T-helper 9 cell (primary cell): ENCODE measurements at places on chromosomes 5 and 9.

GRCh38 chr5:57366744-57367143 lies 115.9 kb downstream of the ACTBL2 start:
- DNase-seq = no peak

DNA sequence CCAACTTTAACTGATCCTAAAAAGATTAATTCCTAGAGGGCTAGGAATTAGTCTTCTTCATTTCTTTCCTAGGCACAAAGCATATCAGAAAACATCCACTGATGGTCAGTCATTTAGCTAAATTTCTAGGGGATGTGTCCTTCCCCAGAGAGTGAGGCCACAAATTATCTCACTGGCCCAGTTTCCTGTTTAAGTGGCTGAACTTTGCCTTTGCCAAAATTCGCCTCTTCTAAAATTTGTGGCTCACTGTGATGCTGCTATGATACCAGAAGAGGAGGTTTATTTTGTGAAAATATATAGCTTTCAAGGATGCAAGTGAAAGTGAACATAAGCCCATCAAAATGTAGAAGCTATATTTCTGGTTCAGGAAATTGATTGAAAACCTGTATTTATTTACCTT lies 98.1 kb upstream of the FER start:
- no peak for DNase-seq

DNA sequence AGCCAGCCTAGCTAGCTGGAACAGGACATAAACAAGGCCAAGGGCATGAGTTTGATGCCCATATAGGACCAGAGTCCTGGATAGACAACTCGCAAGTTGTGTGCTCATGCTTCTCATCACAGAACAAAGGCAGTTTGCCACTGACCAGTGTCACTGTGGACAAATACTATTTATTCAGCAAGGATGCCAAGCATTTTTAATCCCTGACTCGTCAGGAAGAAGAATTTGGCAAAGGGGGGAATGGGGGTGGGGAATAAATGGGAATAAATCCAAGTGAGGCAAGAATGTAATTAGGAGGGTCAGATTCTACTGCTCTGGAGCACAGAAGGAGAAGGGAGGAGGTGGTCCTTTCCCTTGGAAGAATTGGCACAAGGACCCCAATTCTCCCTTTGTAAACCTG lies 46.8 kb upstream of the ANKRD55 start:
- DNase-seq = no peak

- no peak for DNase-seq
Measured at GRCh38 chr9:106576232-106576760, 286.7 kb upstream of the ZNF462 start.

GRCh38 chr9:4269872-4270271 lies 30.0 kb downstream of the GLIS3 start:
- no peak for DNase-seq

DNA sequence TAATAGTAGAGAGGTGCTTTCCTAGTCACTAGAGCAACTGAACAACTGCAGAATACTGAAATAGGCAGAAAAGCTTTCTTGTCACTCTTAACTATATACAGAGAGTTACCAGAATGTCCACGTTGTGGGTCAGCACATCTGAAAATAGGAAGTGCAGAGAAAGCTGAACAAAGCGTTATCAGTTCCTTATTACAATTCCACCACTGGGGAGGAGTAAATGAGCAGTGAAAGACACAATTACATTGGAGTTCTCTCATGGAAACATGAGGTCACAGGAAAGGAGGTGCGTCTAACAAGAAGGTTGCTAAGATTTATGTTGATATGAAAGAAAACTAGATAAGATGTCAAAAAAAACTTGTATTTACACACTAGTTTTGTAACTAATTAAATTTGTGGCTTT lies 461.9 kb upstream of the COX7C start:
- DNase-seq = no peak

DNA sequence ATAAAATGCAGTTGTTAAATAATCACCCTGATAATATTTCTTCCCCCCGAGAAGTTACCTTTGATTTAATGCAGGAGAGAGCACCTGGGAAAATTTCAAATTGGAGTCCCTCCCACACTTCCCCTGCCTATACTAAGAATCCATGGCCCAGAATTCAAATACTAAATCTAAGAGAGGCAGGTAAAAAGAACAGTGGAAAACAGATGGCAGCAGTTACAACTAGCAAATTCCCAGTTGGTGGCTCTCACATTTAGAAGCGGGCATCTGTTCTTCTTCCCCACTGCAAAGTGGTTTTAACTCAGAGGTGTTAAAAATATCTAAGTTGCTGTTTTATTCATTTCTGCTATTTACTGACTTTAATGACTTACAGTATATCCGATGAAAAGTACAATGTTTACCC lies 210.4 kb upstream of the ELAVL2 start:
- DNase-seq = no peak

- DNase-seq = no peak
Measured at GRCh38 chr9:87696641-87697040, 29.3 kb upstream of the CTSL start.

GRCh38 chr9:22005702-22006606 lies 3.2 kb downstream of the CDKN2B start:
- DNase-seq = no peak

DNA sequence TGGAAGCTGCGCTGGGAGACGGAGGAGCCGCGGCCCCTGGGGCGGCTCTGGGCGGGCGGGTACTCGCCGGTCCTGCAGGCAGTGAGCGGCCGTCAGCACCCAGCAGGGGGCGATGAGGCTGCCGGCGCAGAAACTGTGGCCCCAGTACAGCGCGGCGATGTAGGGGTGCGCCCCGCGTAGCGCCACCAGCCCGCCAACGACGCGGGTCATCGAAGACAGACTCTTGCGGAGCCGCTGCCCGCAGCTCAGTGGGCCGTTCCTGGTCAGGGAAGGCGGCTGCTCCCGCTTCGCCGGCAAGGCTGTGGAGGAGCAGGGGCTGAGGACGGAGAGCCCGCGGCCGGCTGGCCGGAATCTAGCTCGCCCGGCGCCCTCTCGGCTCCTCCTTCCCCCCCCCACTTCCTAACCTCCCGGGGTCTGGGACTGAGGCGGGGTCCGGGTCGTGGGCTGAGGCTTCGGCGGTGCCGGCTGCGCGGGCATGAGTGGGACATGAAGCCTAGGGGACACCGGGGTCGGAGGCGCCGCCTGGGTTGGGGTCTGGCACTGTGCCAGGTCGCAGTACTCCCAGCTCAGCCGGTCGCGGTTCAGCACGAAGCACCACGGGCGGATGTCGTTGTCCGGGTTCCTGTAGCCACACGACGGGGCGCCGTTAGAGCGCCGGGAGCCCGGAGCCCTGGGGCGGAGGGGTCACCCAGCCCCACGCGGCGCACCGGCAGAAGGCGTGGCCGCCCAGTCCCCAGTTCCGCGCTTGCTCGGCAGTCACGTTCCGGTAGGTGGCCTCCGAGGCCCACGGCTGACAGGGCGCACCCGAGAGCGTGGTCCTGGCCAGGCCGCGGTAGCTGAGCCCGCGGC lies 3.6 kb upstream of the PFN3 start:
- peak; percentile 76 for DNase-seq

DNA sequence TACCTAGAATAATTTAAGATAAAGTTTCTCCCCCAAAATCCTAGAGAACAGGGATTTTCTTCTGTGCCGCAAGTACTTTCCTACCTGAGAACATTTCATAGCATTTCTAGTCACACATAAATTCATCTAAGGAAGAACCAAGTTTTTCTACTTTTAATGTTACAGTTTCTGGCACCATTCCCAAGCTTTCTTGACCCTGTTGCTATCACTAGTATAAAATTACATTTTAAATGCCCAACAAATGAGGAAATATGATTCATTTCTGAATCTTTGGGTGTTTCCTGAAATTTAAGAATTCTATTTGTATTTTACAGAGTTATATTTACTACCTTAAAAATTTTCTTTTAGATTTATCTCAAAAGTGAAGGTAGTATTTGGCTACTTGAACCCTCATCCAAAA lies 137.8 kb downstream of the LPAR1 start:
- no peak for DNase-seq

- DNase-seq = no peak
Measured at GRCh38 chr9:128384801-128385495, 13.8 kb downstream of the URM1 start.

- no peak for DNase-seq
Measured at GRCh38 chr5:172715931-172716682, 54.9 kb downstream of the DUSP1 start.

- DNase-seq = no peak
Measured at GRCh38 chr9:124859803-124860581, 1.8 kb downstream of the RPL35 start.

- no peak for DNase-seq
Measured at GRCh38 chr5:45521067-45521466, 175.1 kb downstream of the HCN1 start.

- DNase-seq = no peak
Measured at GRCh38 chr9:74449060-74449459, 48.1 kb upstream of the RORB start.

DNA sequence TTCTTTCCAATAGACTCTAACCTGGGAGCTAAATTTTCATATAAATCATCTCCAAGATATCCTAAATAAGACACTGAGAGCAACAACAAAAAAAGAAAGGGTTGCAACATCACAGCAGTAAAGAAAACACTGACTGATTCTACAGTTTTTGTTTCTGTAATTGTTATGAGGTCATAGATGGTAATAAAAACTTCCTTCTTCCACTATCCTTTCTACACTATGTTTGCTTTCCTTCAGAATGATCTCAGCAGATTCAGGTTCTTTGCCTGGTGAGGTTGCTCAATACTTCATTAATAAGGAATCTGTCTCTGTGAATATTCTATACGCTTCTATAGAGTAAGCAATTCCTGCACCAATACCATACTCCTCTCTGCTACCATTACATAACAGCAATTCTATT lies 835.6 kb upstream of the GRAMD2B start:
- DNase-seq = no peak

DNA sequence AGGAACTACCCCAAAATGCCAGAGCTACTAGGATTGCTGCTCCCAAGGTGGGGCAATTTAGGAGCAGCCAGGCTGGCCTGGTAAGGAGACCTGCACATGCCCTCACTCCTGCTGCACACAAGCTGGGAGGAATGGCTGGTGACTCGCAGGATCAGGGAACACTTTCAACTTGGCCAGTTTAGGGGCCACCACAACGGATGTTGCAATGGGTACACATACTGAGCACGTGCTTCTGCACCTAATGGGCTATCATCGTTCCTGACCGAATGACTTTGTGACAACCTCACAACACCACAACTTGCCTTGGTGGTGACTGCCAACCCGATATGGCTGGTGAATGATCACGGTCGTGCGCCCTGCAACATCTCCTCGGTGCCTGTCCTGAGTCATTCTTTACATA lies 172.0 kb downstream of the ROR2 start:
- no peak for DNase-seq

- DNase-seq = no peak
Measured at GRCh38 chr9:124673063-124673462, 98.0 kb downstream of the NR6A1 start.

- no peak for DNase-seq
Measured at GRCh38 chr5:67149951-67150523, 46.6 kb downstream of the CD180 start.

DNA sequence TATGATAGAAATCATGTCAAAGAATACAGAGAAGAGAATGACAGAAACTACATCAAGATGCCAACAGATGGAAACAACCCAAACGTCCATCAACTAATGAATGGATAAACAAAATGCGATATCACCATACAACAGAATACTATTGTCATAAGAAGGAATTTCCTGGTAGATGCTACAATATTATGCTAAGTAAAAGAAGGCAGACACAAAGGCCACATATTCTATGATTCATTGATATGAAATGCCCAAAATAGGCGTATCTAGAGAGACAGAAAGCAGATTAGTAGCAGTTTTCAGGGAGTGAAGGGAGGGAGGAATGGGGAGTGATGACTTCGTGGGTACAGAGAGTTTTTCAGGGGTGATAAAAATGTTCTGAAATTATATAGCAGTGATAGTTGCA lies 58.3 kb upstream of the AKNA start:
- DNase-seq = no peak

DNA sequence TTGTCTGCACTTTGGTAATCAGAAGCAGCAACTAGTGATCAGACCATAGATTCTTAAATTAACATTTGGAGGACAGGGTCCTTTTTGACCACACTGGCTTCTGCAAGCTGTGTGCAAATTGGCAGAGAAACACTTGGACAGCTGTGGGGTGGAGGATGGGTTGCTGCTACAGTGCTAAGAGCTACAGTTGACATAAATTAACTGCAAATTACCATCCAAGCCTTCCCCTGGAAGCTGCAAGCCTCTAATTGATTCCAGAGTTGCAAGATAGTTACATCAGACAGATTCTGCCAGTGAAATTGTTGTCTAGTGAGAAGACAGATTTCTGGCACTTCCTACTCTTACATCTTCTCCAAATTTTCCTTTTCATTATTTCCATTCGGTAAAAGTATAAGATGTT lies 517.7 kb downstream of the DIRAS2 start:
- DNase-seq = no peak

- DNase-seq = no peak
Measured at GRCh38 chr5:131371835-131372234, 108.0 kb downstream of the CDC42SE2 start.

DNA sequence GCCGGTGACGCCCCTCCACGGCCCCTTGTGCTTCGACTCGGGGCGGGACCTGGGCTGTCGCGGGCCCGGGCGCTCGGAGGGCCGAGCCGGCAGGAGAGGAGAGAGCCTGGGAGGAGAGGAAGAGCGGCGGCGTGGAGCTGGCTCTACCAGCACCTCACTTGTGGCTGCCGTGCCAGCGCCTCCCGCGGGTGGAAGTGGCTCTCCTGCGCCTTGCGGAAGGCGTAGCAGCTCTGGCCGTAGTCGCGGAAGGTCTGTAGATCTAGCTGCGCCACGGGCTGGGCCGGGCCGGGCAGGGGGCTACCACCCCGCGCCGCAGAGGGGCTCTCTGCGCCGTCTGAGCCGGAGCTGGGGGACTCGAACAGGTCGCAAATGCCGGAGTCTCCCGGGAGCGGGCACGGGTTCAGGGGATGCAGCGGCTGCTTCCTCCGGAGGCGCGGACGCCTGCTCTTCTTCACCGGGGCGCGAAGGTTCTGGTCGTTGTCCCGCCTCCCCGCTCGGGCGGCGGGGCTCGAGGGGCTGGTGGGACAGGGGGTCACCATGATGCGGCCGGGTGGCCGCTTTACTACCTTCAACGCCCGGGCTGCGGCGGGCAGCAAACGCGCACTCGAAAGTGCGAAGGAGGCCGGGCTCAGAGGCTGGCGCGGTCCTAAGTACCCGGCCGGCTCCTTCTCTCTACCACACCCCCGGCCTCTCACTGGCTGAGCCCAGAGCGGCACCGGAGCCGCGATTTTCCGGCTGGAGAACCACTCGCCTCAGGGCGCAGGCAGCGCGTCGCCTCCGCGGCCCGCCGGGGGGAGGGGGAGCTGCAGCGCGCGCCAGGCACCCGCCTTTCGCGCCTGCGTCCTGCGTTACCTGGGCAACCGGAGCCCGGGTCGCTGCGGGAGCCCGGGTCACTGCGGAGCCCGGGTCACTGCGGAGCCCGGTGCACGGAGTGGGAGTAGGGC lies at the start of gene CCNO:
CCNO (minus strand) TSS at position 624 of the 944 bp plus-strand sequence; CDS start at position 539, 85 bp downstream.
- DNase-seq = peak; percentile 47

GRCh38 chr5:123119334-123119986 lies 30.4 kb downstream of the PRDM6 start:
- no peak for DNase-seq

- no peak for DNase-seq
Measured at GRCh38 chr5:151628112-151628823, 37.1 kb upstream of the FAT2 start.
